ENCODE measurements at places on chromosomes 2 and 18.
A peak's percentile ranks its signal among the peaks of the same experiment; 100 is the strongest.

GRCh38 chr2:75381032-75381431 is 179.7 kb downstream of the EVA1A start:
- no peak for DNase-seq

- DNase-seq: no peak
Measured at GRCh38 chr2:71467180-71467815, 13.9 kb downstream of the DYSF start.

- DNase-seq: no peak
Measured at GRCh38 chr2:88481691-88482336, 29.3 kb upstream of the FOXI3 start.

DNA sequence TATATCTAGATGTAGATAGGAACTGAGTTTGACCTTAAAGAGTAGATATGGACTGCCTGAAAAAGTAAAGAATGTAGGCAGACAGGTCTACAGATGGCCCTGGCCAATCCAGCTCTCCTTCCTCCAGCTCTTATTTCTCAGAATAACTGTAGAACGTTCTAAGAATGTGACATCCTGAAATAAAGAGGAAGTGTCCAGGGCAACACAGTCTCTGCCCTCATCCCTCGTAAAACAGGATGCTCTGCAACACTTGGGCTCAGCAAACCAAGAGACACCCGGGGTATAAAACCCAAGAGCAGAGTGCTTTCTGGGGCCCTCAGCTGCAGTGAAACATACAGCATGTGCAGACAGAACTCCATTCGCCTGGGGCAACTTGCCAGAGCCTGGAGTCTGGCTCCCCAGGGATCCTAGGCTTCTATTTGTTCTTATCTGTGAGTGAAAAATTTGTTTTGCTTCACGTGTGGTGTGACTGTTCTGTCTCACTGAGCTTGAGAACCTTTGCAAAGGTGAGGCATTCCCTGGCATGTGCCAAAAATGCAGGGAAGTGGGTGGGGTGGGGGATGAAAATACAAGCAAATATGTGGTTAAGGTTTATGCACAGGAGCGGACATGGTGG is 401.0 kb downstream of the SETBP1 start:
- DNase-seq: no peak

GRCh38 chr2:237760506-237761502 is 37.8 kb upstream of the RBM44 start:
- DNase-seq: no peak

DNA sequence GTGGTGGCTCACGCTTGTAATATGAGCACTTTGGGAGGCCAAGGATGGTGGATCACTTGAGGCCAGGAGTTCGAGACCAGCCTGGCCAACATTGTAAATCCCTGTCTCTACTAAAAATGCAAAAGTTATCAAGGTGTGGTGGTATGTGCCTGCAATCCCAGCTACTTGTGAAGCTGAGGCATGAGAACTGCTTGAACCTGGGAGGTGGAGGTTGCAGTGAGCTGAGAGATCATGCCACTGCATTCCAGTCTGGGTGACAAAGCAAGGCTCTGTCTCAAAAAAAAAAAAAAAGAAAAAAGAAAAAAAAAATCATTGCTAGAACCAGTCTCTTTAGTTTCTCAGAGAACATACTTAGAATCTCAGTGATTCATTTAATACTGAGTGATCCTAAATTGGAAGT is 217.1 kb downstream of the DYM start:
- DNase-seq: no peak

DNA sequence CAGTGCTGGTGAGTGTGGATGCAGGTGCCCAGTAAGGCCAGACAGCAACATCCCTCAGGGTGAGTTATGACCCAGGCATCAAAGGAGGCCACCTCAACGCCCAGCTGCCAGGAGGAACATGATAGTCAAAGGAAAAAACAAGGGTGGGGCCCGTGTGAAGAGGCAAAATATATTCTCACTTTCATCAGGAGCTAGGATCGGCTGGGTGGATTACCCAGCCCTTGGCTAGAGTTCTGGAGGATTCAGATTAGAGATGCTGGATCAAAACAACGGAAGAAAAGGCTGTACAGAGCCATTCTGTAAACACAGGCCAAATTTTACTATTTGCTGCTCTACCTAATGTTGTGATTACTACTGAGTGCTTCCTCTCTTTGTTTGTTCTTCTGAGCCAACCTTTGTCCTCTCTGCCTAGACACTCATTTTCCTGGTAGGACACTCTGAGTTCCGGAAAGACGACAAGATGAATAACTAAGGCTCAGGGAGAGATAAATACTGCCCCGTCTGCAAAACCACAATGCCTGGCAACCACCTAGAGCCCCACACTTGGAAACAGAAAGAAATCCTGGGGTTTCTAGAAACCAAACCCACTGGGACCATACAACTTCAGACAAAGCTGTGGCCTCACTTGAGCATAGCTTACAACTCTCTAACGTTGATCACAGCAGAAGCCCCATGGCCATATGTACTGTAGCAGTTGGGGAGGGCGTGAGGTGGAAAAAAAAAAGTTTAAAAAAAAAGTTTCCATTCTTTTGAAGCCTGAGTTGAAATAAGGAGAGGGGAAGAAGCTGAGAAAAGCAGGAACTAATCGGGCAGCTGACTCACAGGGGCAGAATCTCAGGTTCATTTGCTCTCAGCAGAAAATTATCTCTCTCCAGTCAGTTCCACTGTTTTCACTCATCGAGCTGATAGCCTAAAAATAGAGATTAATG is 17.8 kb upstream of the PMAIP1 start:
- DNase-seq: peak; percentile 34

GRCh38 chr18:37946324-37946723 is 380.7 kb upstream of the CELF4 start:
- DNase-seq: no peak

DNA sequence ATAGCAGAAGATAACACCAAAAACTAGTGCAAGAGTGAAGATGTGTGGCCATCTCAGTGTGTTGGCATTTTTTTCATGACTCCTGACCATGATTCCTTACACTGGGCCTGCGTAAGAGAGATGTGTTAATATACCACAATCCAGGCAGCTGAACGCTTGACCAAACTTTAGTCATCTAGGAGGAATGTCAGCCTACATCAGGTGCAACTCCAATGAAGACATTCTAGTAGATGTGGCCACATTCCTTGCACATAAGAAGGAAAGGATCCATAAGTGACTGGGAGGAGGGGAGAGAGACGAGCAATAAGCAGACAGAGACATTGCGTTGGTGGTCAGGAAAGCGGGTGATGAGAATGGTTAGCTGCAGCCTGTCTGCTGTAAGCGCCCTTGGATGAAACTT is 42.6 kb downstream of the CYRIA start:
- no peak for DNase-seq

DNA sequence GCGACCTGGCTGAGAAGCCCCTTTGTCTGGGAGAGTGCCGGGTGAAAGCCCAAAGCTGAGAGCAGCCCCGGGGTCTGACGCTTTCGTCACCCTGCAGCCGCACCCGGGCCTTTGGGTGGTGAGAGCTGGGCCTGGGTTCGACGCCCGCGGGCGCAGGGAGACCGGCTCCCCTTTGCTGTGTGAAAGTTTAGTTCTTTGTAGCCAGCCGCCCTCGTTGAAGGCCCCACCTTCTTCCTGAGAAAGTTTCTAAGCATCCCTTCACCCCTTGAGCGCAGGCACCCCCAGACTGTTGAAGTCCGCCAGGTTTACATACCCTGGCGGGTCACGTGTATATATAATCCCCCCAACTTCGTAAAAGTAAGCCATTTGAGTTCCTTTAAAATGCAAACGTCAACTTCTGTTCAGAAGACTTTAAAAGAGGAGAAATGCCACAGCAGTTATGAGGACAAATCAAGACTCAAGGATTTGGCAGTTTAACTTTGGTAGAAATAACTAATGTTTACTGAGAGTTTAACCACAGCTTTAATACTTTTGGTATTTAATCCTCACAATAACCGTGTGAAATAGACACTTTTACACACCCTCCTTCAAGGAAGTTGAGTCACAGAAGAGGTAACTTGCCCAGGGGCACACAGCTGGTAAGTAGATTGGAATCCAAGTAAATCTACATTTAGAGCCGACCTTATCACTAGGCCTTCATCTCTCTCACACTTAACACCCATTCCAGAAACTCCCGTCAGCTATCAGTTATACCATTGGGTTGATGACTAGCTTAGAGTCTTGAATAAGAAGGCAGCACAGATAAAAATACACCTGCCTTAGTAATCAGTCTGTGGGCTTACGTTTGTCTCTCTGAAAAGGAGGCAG is 1.1 kb upstream of the MBOAT2 start:
- no peak for DNase-seq

DNA sequence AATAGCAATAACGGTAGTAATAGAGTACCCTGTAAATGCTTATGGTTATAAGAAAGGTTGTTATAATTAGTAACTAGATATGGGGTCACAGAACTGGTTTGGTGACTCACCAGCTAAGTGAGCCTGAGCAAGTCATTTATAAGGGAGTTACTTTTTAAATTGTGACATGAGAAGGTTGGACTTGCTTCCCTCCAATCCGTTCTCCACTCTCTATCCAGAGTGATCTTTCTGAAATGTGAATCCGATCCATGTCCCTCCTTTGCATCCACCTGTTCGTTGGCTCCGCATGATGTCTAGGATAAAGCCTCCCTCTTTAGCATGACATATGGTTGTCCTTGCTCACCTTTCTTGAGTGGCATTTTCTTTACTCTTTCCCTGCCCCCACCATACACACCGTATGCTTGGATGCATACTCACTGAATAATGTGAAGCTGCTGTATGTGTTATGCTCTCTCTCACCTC is 83.1 kb downstream of the CDC42EP3 start:
- DNase-seq: no peak

- DNase-seq: no peak
Measured at GRCh38 chr2:12809526-12809925, 92.8 kb downstream of the TRIB2 start.

DNA sequence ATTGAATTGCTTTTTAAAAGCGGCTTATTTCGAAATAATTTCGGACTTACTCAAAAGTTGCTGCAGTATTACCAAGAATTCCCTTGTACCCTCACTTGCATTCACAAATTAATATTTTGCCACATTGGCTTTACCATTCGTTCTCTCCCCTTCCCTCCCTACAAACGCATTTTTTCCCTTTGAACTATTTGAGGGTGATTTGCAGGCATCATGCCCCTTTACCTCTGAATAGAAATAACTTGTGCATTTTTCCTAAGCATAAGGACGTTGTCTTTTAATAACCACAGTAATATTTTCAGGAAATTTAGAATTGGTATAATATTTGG is 608 bp downstream of the CCDC138 start:
- DNase-seq: no peak

DNA sequence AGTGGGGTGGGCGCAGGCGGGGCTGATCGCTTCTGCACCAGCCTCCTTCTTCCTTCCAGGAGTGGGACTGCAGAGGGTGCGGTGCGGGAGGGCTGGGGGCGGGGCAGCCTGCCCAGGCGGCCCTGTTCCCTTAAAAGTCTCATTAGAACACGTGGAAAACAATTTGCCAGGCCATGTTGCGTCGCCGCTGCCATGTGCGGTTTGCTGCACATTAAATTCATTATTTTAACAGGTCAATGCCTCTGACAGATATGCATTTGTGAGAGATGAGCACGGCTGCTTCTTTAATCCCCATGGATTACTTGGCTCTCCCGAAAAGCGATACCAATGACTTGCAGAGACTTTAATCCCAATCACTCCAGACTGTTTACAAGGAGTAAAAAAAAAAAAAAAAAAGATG is 139.0 kb downstream of the CELF4 start:
- no peak for DNase-seq

GRCh38 chr2:168180483-168180882 is 66.9 kb downstream of the STK39 start:
- no peak for DNase-seq
